Stimulated activated CD4-positive, alpha-beta T cell treated with anti-CD3 and anti-CD28 coated beads, Interleukin-4, amount 100 ng/mL, for 48 hours (primary cell): ENCODE measurements at places on chromosomes 2 and 18.

DNA sequence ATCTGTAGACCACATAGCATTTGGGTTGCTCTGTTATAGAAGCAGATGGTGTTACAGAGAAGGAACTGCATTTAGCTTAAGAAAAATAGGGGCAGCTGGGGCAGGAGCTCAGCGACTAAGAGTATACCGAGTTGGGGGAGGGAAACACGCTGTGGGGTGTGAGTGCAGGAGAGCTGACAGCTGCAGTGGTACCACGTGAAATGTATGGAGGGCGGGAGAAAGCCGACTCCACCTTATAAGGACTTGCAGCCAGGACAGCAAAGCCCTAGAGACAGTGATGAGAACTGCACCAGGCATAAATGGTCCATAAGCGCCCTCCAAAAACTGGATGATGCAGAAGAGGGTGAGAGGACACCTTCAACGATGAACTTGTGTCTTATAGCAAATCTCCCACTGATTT, 237.6 kb downstream of the PRKCE start:
- peak; percentile 8 for DNase-seq

- no peak for DNase-seq
Measured at GRCh38 chr18:56221195-56222065, 417.0 kb downstream of the TXNL1 start.

DNA sequence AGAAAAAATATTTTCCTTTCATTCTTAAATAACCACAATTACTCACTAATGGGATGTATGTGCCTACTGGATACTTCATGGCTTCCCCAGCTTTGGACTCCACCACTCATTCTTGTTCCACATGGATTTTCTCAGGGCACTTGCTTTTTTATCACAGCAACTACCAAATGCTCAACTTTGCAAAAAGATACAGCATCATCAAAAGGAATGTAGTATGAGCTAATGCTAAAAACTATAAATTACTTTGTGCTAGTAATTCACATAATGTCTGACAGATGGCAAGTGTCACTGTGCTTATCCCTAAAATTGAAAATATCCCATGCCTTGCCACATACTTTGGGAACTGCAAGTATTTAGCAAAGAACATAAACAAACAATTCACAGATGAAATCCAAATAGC, 130.4 kb upstream of the ZFP36L2 start:
- no peak for DNase-seq

GRCh38 chr18:21386523-21387240, 144.7 kb downstream of the GREB1L start:
- DNase-seq, result no peak

- DNase-seq, result no peak
Measured at GRCh38 chr18:50602466-50602865, 42.6 kb downstream of the MAPK4 start.

GRCh38 chr2:210046851-210047500, 44.5 kb downstream of the RPE start:
- DNase-seq, result no peak

GRCh38 chr2:39356922-39357639, 80.0 kb downstream of the MAP4K3 start:
- no peak for DNase-seq

GRCh38 chr2:121324601-121325000, 39.6 kb upstream of the TFCP2L1 start:
- no peak for DNase-seq

GRCh38 chr2:43013821-43014345, 212.5 kb downstream of the ZFP36L2 start:
- DNase-seq, result no peak

DNA sequence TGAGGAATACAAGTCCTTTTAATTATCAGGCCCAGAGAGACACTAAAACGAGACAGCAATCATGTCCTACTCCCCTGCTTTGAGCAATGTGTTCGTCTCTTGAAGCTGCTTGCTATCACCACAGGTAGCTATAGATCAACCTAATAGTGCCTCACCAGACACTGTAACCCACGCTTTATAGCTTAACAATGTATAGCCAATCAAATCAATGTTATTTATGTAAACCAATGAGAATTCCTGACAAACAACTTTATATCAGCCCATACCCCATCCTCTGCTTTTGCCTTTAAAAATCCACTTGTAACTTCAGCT, 26.1 kb downstream of the TMEM247 start:
- DNase-seq, result no peak
